ENCODE measurements at places on chromosomes 2 and 18.

GRCh38 chr2:108909275-108909823 is 79.7 kb downstream of the EDAR start:
- no peak for DNase-seq

GRCh38 chr2:113822087-113822815 is 65.8 kb upstream of the SLC35F5 start:
- DNase-seq = no peak

DNA sequence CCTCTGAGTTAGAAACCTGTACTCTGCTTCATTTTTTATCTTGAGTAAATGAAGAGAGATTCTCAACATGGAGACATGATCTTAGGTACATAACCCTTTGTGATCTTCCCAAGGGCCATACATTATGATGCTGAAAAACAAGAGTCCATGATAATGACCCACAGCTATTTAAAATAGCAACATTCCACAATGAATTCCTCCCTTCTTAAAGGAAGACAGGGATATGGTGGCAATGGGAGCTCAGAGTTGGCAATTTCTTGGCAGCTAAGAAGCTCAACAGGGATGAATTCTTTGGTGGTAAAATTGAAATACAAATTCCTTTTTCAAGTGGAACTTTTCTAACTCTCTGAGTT is 638.5 kb downstream of the CNTNAP5 start:
- no peak for DNase-seq

DNA sequence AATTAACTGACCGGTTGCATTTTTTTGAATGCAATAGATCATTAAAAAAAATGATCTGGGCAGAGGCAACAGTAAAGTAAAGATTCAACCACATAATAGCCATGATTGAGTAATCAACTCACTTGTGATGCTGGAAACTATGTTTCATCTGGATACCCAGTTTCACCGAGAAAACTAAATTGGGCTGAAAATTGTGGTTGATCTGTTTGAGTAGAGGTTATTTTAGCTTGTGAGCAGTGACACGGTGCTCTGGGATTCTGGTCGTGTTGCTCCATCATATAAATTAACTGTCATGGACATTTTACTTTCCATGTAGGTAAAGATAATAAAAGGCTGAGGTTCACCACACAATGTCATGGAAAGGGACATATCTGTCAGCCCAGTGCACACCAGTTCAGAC is 58.7 kb downstream of the CD226 start:
- DNase-seq = no peak

DNA sequence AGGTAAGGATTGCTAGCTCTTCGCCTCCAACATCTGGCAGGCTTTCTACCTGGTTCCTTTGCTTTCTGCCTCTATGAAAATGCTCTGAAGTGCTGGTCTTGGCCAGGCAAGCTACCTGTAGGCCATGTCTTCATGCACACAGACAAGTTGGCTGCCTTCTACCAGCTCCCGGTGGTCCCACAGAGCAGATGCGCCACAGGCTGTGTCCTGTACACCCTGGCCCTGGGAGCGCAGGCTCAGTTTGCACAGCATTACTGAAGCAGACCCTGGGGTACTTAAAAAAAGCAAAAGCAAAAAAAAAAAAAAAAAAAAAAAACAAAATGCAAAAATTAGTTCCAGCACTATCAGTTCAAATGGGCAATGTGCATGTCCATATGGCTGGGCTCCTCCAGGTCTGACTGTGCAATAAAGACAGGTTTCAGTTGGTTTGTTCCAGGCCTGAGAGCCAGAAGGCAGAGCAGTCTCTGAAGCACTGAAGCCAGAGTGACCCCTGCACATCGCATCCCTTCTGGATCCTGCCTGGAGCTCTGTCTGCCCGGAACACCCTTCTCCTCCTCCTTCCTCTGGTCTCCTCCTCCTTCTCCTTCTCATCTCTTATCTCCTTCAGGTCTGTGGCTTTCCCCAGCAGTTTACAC is 288.0 kb upstream of the REV1 start:
- no peak for DNase-seq

DNA sequence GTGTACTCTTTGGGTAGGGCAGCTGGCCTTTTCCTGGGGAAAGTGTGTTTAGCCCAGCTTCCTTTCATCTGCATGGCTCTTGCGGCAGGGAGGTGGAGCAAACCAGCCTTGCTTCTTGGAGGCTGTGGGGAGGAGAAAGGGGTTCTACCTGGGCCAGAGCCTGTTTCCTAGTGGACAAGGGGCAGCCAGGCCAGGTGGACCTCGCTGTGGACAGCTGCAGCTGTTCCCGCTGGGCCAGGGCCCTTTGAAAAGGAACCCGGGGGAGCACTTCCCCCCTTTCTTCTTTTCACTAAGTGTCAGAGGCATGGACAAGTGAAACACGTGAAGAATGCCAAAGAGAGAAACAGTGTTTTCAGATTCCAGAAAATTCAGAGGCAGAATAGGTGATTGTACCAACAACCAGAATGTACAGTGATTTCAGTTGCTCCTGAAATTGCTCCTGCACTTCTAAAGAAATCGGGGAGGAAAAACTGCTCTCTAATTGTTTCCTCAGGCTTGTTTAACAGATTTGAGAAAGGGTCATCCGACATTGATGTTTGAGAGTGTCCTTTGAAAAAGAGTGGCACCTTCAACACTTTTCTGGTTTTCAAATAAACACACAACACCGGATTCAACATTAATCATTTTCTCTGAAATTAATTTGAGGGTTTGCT is 3.9 kb downstream of the GLI2 start:
- DNase-seq = no peak

DNA sequence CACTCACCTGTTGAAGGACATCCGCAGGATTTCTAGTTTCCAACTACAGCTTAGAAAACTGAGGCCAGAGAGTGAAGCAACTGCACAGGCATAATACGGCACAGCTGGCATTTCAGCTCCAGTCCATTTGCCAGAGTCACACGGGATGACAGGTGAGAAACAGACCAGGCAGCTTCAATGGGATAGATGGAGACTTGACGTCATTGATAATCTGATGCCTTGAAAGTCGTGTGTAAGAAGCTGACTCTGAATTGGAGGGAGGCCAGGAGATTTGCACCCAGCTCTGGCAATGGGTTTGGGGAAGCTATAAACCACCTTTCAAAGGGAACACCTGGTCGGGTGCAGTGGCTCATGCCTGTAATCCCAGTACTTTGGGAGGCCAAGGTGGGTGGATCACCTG is 12.4 kb upstream of the DNMT3A start:
- DNase-seq = no peak

DNA sequence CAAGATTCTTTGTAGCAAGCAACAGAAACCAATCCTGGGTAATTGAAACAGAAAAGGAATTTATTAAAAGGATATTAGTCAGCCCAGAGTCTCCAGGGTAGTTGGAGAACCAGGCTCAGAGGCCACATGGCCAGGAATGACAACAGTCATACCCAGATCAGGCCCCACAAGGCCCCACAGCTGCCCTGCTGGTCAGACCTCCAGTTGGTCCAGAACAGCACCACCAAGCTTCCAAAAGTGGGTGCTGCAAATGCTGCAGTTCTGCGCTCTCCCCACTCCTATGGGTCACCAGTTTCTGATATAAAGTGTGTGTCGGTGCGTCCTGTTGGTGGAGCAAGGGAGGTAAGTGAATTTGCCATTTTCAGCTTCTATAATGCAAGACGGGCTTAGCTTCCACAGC is 29.9 kb downstream of the KLHL29 start:
- no peak for DNase-seq

GRCh38 chr2:172931918-172932520 is 143.6 kb upstream of the MAP3K20 start:
- peak; percentile 43 for DNase-seq
